ENCODE measurements at places on chromosomes 5 and 9. TPM values are rescaled to one million over a fixed set of nuclear protein-coding genes. Genes with fewer than 3 reads are reported as not detected.

CREBRF gene
- 16.4 TPM for total RNA-seq

ASB6 gene
- 21.6 TPM for total RNA-seq

TMOD1 gene
- 1.1 TPM for total RNA-seq

VCP gene
- 514 TPM for total RNA-seq

EQTN gene
- total RNA-seq, result not detected
